ENCODE measurements at places on chromosomes 5 and 9.

DNA sequence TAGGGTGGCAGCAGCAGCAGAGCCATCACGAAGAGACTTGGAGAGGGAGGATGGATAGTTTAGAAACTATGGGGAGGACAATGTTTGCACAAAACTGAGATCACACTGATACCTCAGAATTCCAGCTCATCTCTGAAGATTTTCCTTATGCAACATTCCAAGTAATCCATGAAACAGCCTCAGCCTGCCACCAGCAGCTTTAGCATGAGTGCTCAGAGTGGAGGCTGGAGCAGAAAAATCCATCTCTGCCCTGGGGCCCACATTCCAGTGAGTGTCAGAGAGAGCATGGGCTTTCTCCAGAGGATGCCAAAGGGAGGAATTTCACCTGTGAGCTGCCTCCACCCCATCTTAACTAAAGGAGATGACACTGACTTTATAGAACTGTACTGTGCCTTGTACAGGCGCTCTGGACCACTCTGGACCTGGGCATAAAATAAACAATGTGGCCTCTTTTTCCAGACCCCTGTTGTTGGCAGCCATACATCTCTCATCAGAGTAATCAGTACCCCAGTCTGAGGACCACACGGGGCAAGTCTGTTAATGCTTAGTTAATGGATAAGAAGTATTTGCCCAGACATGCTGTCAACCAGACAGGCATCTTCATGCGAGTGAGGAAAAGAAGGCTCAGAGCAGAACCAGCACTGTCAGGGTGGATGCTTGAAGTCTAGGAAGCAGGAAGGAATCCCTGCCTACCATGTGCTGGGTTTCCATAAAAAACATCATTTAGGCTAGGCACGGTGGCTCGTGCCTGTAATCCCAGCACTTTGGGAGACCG is 440.9 kb downstream of the ENC1 start:
- no peak for DNase-seq

DNA sequence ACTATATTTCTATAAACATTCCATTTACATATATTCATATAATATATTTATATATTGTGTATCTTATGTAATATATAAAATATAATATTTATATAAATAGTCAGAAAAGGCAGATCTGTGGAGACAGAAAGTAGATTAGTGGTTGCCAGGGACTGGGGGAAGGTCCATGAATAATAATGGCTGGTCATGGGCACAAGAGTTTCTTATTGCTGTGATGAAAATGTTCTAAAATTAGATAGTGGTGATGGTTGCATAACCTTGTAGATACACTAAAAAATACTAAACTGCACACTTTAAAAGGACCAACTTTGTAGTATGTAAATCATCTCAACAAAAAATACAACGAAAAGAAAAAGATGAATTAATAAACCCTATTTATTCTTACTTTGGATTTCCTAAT is 47.3 kb downstream of the NUP155 start:
- DNase-seq = no peak

DNA sequence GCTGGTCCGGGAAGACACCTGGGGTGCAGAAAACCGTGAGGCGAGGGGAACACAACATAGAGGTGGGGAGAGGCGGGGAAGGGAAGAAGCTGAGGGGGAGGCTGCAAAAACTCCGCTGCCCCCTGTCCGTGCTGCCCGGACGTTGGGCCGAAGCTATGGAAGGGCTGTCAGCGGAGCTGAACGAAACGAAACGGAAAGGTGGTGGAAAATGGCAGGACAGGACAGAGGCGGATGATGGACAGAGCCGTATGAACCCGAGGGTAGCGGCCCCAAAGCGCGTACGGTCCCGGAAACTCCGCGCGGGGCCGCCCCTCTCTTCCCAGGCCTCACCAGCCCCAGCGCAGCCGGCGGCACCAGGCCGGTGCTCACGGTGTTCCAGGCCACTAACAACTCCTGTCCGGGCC is 272 bp downstream of the ANAPC2 start:
- DNase-seq = no peak

GRCh38 chr5:140317859-140318258 is 15.0 kb upstream of the PFDN1 start:
- no peak for DNase-seq

- DNase-seq = no peak
Measured at GRCh38 chr5:134975843-134976242, 8.1 kb downstream of the CATSPER3 start.

DNA sequence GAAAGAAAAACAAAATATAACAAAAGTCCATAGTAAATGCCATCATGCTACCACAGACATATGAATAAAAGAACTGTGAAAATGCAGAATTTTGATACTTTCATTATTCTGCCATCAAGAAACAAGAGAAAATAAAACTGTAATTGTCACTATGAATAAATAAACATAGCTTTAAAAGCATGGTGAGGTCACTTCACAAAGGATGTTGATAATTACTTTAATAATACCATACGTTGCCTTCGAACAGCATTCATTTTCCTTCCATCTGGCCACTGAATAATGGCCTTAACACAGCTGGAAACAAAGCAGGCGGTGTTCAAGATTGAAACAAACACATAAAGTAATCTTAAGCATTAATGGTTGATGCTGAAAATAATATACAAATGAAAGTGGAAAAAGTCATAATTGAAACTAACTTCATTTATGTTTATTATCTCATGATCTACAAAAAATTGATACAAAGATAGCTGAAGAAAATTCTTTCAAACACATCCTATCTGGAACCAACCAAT is 102.0 kb downstream of the AGTPBP1 start:
- no peak for DNase-seq

- no peak for DNase-seq
Measured at GRCh38 chr9:108496846-108497245, 358.9 kb downstream of the ACTL7B start.

GRCh38 chr5:87944553-87945285 is 323.9 kb downstream of the TMEM161B start:
- no peak for DNase-seq

GRCh38 chr5:50800410-50800809 is 134.0 kb downstream of the PARP8 start:
- DNase-seq = no peak

- no peak for DNase-seq
Measured at GRCh38 chr5:146588331-146589027, 72.5 kb upstream of the GPR151 start.

- DNase-seq = no peak
Measured at GRCh38 chr9:68443624-68444023, 87.2 kb downstream of the PGM5 start.

DNA sequence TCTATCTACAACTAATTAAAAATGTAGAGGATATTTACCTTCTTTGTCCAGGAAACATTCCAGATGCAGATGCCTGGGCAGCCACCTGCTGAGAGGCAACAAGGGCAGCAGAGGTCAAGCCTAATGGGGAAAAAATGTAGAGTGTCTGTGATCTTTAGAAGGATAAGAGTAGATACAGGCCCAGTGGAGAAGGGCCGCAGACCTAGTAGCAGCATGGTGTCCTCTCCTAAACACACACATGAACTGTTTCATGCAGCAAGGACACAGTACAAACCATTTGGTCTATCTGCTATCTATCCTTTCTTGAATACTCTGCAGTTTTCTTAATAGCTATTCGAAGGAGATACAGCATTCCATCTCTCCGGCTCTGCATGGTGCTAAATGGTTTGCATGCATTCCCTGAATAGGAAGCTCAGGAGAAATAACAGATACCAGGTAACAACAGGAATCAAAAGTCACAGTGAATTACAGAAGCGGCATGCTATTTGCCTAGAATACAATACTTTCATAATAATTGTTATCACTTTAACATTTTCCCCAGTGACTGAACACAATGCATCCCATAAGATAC is 107.3 kb downstream of the ZNF608 start:
- DNase-seq = no peak

GRCh38 chr9:74644023-74644422 is 146.9 kb downstream of the RORB start:
- DNase-seq = no peak

GRCh38 chr5:158198636-158199035 is 339.7 kb upstream of the CLINT1 start:
- DNase-seq = no peak

- no peak for DNase-seq
Measured at GRCh38 chr5:117246424-117246823, 671.8 kb upstream of the SEMA6A start.

GRCh38 chr9:100379862-100380261 is 27.1 kb upstream of the TEX10 start:
- DNase-seq = no peak

DNA sequence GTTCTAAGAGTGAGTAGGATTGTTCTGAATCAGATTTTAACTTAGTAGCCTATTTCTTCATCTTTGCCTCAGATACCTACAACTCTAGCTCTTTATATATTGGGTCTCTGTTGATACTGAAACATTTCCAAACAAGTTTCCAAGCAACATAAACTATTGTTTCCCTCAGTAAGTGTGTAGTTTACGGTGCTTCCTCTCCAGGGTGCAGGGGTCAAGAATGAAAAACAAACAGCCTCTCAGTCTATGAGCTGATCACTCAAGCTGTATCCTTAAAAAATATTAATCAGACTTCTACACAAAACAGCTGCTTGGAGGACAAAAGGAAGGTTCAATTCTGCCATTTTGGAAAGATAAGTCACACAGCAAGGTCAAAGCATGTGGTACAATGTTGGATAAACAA is 75.0 kb downstream of the ADAMTS12 start:
- no peak for DNase-seq

DNA sequence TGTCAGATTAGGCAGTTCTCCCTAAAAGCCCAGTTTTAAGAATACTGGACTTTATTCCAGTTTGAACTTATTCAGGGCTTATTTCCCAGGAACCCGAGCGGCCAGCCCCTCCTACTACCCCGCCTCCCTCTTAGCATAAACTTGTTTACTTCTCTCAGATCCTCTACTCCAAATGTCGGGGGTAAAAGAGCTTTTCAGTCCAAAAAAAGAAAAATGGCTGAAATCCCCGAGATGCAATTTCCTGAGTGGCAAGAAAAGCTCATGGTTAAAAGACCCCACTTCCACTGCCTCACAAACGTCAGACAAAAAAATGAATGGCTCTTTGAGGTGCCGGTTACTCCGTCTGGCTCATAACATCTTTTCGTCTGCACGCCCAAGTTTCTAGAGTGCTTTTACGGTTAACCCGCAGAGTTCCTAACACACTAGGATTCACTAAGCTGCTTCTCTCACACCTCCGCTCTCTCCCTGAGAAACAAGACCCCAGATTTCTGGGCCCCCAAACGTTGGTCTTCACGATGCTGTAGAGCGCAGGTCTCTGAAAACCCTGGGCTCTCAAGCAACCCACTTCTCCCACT is 402 bp downstream of the BRD8 start:
- no peak for DNase-seq

DNA sequence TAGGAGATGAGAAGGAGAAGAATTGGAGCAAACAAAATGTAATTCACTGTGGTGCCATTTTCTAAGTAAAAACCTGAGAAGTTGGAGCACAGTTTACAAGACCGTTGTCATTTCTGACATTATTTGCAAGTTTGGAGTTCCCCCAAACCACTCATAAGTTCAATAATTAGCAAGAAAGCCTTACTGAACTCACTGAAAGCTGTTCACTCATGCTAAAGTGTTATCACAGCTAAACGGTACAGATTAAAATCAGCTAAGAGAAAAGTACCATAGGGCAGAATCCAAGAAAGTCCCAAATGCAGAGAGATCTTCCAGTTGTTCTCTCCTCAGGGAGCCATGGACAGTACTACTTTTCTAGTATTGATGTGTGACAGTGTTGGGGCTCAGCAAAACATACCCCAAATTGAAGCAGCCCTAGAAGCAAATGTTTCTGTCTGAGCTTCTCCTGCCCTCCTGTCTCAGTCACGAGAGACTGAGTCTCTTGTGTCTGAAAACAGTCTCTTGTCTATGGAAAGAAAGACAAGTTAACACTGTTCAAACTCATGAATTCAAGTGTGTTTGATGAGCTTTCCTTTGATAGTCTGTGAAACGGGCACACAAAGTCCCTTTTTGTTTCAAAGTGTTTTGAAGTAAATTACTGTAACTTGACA is 221.2 kb downstream of the GABRG2 start:
- no peak for DNase-seq

DNA sequence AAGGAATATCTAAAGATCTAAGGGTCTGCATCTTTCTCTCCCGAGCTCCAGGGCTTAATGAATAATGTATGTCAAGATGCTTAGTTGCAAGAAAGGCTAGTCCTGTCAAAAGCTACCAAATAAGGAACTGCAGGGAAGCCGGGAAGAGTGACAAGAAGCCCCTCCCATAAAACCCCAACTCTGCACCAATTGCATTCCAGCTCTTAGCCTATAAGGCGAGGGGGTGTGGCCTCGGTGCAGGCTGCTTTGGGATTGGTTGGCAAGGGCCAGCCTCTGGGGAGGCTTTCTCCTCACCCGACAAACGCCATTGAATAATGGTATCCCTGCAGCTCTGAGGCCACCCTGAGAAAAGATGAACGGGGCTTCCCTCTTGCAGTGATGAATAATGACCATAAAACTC is 416.9 kb downstream of the RAB3C start:
- no peak for DNase-seq

DNA sequence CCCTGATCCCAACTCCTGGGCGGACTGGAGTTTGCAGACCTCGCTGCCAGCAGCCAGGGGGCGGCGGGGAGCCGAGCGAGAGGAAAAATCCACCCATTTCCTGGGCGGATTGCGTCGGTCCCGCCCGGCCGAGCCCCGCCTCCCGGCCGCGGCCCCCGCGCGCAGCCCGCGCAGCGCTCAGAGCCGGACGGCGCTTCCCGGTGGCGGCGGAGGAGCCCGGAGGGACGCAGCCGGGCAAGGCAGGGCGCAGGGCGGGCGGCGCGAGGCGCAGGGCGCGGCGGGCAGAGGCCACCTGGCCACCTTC is at the start of gene OLFM1:
OLFM1 (plus strand) TSS at position 180 of the 304 bp plus-strand sequence. CDS start 322 bp downstream, outside the sequence.
- DNase-seq = no peak

GRCh38 chr5:73896097-73896496 is 270.1 kb downstream of the ARHGEF28 start:
- DNase-seq = no peak

DNA sequence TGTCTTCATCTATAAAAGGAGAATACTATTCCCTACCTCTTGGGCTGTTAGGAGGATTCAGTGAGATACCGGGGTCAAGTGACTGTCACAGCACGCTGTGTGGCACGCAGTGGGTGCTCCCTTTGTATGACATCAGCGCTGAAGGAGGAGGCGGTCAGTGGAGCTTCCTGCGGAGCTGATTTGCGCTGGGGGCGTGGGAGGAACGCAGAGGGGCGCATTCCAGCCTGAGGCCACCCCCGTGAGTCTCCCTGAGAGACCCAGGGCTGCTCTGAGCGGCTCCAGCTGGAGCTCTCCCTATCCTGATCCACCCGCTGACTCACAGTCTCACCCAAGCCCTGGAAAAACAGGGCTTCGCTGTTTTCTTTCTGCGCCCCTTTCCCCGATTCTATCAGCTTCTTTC is 24.3 kb upstream of the NEURL1B start:
- DNase-seq = no peak

- DNase-seq = no peak
Measured at GRCh38 chr5:19975795-19976194, 12.2 kb downstream of the CDH18 start.

DNA sequence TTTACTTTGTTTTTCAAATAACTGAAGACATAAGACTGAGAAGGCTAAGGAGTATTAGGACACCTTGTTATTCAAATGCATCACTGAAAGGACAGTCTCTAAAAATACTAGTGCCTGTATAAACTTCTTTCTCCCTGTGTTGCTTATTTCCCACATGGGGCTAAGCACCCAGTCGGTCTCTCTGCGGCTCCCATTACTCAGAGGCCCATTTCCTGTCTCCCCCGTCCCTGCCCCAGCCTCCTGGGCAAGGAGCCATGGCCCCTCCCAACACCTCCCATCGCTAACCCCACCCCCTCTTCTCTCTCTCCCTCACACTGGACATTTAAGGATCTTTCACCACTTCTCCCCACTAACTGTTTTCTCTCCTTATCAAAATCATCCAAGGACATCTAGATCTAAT is 81.9 kb downstream of the EBF1 start:
- no peak for DNase-seq

- DNase-seq = no peak
Measured at GRCh38 chr5:6822068-6822467, 108.8 kb downstream of the TENT4A start.

All from CD8-positive, alpha-beta memory T cell (primary cell).